ENCODE measurements at places on chromosomes 4 and X. TPM values are rescaled to one million over a fixed set of nuclear protein-coding genes. Genes with fewer than 3 reads are reported as not detected.
A peak's percentile ranks its signal among the peaks of the same experiment; 100 is the strongest.

Gene TBL1X
- 43.8 TPM for total RNA-seq

DNA sequence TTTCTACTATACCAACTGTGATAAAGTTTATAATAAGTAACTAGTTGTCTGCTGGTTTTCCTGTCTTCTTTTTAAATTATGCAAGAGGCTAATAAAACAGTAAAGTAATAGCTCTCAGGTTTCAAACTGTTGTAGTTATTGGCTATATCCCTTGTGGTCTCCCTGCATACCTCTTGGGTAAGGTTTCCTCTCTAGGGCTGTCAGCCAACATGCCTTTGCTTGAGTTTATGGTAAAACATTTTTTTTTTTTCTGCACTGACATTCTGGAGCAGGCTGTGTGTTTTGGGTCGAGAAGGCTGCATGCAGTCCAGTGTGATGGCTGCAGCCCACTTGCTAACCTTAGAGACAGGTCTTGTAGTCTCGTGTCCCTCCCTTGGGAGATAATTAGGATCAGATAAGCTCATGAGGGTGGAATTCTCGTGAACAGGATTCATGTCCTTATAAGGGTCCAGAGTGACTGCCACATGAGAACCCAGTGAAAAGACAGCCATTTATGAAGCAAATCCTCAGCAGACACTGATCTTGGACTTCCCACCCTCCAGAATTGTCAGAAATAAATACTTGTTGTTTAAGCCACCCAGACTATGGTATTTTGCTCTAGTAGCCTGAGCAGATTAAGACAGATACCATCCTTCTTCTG is 831.2 kb downstream of the CCSER1 start:
- no peaks in the 10 kb centered on the region for H3K36me3 ChIP-seq
- no peak for DNase-seq
- no peaks in the 10 kb centered on the region for H3K4me1 ChIP-seq
- no peak overlapping the region for H3K4me3 ChIP-seq

Gene CCNA2
- 0.50 TPM for total RNA-seq

DNA sequence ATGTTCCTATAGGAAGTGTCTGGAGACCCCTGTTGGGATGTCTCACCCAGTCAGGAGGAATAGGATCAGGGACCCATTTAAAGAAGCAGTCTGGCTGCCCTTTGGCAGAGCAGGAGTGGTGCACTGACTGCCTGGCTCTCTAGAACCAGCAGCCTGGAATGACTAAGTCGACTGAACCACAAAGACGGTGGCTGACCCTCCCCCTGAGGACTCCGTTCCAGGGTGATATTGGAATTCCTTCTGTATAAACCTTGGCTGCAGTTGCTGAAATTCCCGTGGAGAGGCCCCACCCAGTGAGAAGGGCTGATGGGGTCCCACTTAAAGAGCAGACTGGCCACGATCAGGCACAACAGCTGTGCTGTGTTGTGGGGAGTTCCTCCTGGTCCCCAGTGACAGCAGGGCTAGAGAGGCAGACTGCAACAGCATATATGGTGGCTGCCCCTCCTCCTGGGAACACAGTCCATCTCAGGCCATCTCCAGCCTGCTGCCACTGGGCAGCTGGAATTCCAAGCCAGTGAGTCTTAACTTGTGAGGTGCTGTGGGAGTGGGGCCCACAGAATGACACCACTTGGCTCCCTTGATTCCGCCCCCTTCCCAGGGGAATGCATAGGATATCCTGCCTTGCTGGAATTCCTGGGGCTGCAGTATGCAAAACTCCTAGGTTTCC is 41.8 kb upstream of the RLIM start:
- H3K27ac ChIP-seq = no peak overlapping the region
- H3K36me3 ChIP-seq = no peaks in the 10 kb centered on the region
- no peaks in the 10 kb centered on the region for H3K4me1 ChIP-seq
- DNase-seq = no peak

DNA sequence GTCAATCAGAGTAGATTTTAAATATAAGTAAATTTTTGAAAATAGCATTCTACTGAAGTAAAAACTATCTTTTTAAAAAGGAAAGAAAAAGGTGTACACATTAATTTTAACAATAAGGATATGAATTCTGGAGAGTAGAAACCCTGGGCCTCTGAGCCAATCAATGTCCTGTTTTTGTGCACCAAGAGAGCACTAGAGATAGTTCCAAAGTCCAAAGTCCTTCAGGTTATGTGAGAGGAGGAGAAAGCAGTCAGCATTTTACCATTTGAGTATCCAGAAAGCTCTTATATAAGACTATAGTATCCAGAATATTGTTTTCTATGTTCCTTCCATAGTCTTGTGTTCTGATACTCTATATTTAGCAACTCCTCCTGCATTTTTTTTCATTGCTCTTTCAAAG is 3.3 kb upstream of the TCEAL8 start:
- H3K4me3 ChIP-seq = no peak overlapping the region
- H3K4me1 ChIP-seq = peaks cover 12% of the 10 kb centered on the region
- H3K27me3 ChIP-seq = no peaks in the 10 kb centered on the region
- no peak overlapping the region for H3K27ac ChIP-seq
- no peak for DNase-seq

Gene RAB33A
- total RNA-seq = 3.2 TPM

- H3K36me3 ChIP-seq = no peaks in the 10 kb centered on the region
- H3K27me3 ChIP-seq = no peaks in the 10 kb centered on the region
- no peak for DNase-seq
- H3K4me3 ChIP-seq = no peak overlapping the region
- no peak overlapping the region for H3K27ac ChIP-seq
Measured at GRCh38 chr4:182620111-182620980, 296.8 kb downstream of the DCTD start.

- no peaks in the 10 kb centered on the region for H3K4me1 ChIP-seq
- DNase-seq = no peak
- H3K4me3 ChIP-seq = no peak overlapping the region
- H3K36me3 ChIP-seq = no peaks in the 10 kb centered on the region
- no peak overlapping the region for H3K27ac ChIP-seq
Measured at GRCh38 chrX:69229436-69229835, 64.2 kb upstream of the PJA1 start.

DNA sequence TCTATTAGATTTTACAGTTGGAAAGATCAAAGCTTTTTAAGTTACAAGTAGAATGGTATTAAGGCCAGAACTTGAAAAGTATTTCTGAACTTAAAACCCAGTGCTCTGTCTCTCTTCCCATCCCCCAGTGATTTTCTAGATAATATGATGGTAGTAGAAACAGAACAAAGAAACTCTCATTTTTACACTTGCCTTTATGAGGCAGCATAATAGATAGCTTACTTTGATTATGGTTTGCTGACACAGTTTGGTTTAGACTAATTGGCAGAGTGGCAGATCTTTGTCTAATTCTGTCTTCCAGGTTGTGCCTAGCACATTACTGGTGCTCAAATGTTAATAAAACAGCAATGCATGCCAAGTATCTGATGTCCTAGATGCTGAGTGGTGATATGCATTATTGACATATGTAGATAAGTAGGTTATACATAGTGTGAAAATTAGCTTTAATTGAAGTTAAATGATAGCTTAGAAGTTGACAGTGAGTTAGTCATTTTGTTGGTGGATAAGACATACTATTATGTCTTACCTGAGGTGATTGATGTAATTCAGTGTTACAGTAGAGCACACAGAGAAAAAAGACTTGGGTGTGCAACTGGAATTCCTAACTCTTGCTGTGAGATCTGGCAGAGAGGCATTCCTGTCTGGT is 4.3 kb upstream of the RAPGEF2 start:
- no peaks in the 10 kb centered on the region for H3K36me3 ChIP-seq
- DNase-seq = no peak
- H3K27ac ChIP-seq = no peak overlapping the region
- H3K27me3 ChIP-seq = no peaks in the 10 kb centered on the region

Gene LGI2
- total RNA-seq = not detected

Gene SRPX2
- not detected for total RNA-seq

Gene FAT1
- not detected for total RNA-seq

DNA sequence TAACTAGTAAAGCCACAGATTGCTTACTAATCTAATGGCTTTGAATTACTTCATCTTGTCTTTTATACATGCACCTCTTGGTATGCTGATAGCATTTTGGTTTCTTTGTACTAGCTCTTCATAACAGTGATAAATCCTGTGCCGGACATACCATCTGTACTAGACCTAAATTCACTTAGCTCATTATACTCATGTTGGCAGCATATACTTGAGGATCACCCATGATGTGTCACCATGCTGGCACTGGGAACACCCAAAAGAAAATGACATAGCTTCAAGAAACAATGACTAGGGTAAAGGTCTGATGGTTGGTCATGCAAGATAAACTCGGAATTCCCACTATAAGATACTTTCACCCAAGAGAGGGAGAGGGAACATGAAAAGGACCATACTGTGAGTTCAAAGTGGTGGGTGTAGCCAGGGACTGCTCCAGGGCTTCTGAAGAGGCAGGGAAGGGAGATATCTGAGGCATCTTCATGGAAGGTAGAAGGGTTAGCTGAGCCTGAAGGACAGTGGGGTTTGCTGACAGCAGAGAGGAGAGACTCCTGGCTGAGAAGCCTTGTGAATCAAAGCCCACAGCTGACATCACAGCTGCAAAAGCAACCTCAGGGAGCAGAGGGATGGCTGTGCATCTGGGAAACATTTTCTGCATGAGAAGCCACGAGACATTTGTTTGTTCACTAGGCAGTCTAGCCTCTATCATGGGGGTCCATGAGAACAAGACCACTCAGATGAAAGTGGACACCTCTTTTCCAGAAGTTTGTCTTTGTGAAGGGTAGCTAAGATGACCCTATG is 314.2 kb downstream of the RAB28 start:
- H3K27me3 ChIP-seq = no peaks in the 10 kb centered on the region
- H3K27ac ChIP-seq = no peak overlapping the region
- no peak for DNase-seq
- H3K36me3 ChIP-seq = no peaks in the 10 kb centered on the region

- H3K27me3 ChIP-seq = peaks cover 2% of the 10 kb centered on the region
- no peaks in the 10 kb centered on the region for H3K36me3 ChIP-seq
- no peak overlapping the region for H3K4me3 ChIP-seq
- no peak for DNase-seq
- H3K27ac ChIP-seq = no peak overlapping the region
Measured at GRCh38 chrX:11666164-11666563, 444 bp upstream of the ARHGAP6 start.

Gene CPE
- total RNA-seq = not detected

DNA sequence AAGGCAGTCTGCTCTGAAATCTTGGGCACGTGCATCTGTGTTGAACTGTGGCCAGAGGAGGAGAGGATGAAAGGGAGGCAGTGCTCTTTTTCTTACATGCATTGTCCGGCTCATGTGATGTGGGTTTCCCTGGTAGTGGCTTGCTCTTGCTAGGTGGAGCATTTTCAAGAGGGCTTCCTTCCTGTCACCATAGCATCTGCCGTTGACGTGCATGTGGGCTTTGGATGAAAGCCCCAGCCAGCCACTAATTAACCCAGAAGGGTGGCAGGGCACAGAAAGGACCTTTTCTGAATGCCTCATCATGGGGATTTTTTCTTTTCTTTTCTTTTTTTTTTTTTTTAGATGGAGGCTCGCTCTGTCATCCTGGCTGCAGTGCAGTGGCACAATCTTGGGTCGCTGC is 121.3 kb downstream of the GPR143 start:
- peaks cover 33% of the 10 kb centered on the region for H3K4me1 ChIP-seq
- no peaks in the 10 kb centered on the region for H3K27me3 ChIP-seq
- DNase-seq = peak; percentile 47
- H3K27ac ChIP-seq = no peak overlapping the region

Gene NCAPG
- total RNA-seq = 1.6 TPM

All from natural killer cell (primary cell).